Activated naive CD4-positive, alpha-beta T cell treated with anti-CD3 and anti-CD28 coated beads for 36 hours (primary cell): ENCODE measurements at places on chromosomes 5 and 9. TPM values are rescaled to one million over a fixed set of nuclear protein-coding genes. Genes with fewer than 3 reads are reported as not detected.

DNA sequence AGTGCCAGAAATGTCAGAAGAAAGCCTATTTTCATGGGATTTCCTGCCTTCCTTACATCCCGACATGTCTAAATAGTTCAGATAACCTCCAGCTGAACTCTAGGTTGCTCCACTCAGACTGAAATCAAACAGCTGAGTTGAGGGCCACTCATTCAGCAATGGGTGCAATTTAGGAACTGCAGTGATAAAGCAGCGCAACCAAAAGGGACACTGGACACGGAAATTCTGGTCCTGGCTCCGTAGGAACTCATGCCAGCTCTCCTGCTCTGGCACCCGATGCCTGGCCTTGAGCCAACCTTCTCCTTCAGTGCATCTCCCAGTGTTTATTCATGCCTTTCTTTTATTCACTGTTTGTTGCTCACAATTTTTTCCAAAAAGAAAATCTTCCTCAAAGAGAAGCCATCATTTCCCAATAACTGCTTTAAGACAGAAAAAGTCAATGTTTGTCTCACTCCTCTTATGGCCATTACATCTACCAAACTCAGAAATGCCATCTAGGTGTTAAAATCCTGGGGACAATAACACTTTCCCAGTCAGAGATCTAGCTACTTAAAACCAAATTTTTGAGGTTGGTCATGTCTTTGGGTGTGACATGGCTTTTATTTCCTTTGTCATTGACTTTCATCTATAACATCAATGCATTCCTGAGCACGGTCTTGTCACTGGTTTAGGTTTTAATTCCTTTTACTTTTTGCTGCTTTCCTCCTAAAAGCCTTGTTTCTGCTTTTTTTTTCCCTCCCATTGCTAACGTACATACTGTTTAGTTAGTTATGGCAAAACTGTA is 126.9 kb downstream of the PDE4D start:
- H3K4me1 ChIP-seq = peaks cover 16% of the 10 kb centered on the region
- DNase-seq = no peak
- no peak overlapping the region for H3K27ac ChIP-seq
- no peaks in the 10 kb centered on the region for H3K36me3 ChIP-seq
- H3K27me3 ChIP-seq = peaks cover 24% of the 10 kb centered on the region
- no peak overlapping the region for H3K4me3 ChIP-seq

- DNase-seq = no peak
- no peaks in the 10 kb centered on the region for H3K27me3 ChIP-seq
- no peaks in the 10 kb centered on the region for H3K36me3 ChIP-seq
Measured at GRCh38 chr9:120970244-120970643, 43.6 kb upstream of the TRAF1 start.

DNA sequence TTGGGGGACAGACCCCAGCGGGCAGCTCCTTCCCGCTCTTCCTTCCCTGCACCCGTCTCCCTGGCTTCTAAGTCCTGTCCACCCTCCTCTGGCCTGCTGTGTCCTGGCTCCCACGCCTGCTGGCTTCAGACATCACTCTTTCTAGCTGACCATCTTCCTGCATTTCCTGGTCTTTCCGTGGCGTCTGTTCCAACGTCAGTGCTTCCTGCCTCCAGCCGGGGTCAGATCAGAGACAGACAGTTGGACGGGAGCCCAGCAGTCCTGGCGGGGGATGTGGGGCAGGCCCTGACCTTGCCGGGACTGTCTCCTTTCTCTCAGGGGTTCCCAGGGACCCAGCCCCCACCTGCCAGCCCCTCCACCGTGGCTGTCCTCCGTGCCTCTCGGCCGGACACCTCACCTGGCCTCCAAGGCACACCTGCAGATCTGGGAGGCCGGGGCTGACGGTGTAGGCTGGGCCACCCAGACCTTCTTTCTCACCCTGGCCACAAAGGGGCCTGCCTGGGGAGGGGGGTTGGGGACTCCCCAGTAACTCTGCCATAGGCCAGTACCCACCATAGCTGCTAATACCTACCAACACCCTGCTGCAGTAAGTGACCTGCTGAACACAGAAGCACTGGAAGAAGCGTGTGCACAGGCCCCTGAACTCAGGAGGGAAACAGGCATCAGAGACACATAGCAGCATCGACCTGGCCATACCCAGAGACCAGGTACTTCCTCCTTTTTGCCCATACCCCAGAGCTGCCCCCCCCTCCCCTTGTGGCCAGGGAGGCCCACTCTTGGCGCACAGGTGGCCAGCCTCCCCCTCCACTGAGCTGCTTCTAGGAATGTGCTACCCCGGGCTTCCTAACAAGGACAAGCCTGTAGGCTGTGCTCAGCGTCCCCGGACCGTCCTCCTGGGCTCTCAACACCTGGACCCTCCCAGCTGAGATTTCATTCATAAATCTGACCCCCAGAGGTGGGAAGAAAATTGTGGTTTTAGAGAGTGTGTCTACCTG is 5.1 kb downstream of the NRARP start:
- H3K4me1 ChIP-seq = peaks cover 11% of the 10 kb centered on the region
- peaks cover 32% of the 10 kb centered on the region for H3K27me3 ChIP-seq
- no peak overlapping the region for H3K27ac ChIP-seq
- no peaks in the 10 kb centered on the region for H3K36me3 ChIP-seq

DNA sequence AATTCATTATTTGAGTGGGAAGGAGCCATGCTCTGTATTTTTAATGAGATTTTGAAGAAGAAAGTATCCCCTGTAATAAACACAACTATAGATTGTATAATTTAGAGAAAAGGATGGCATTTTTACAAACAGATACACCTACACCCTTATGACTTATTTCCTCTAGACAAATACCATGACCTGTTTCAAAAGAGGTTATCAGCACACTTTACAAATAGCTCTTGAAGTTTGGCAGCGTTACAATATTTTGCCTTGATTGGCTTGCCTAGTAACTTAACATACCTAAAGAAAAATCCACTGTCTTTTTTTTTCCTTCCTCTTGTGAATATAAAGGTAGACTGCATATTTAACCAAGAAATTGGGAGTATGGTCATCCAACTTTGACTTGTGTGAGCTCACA is 28.5 kb upstream of the CETN3 start:
- H3K27me3 ChIP-seq = peaks cover 4% of the 10 kb centered on the region
- no peak overlapping the region for H3K27ac ChIP-seq
- no peaks in the 10 kb centered on the region for H3K36me3 ChIP-seq
- DNase-seq = no peak
- H3K4me3 ChIP-seq = no peak overlapping the region

GRCh38 chr5:135312255-135312935 is 86.6 kb downstream of the MACROH2A1 start:
- H3K36me3 ChIP-seq = no peaks in the 10 kb centered on the region
- H3K4me1 ChIP-seq = peaks cover 14% of the 10 kb centered on the region
- DNase-seq = no peak
- no peaks in the 10 kb centered on the region for H3K27me3 ChIP-seq
- H3K4me3 ChIP-seq = no peak overlapping the region
- no peak overlapping the region for H3K27ac ChIP-seq

- no peaks in the 10 kb centered on the region for H3K4me1 ChIP-seq
- DNase-seq = peak; percentile 61
- H3K36me3 ChIP-seq = no peaks in the 10 kb centered on the region
- no peaks in the 10 kb centered on the region for H3K27me3 ChIP-seq
- H3K27ac ChIP-seq = no peak overlapping the region
- H3K4me3 ChIP-seq = no peak overlapping the region
Measured at GRCh38 chr5:56454219-56454862, 221.2 kb upstream of the ANKRD55 start.

- no peak overlapping the region for H3K27ac ChIP-seq
- H3K4me3 ChIP-seq = no peak overlapping the region
- no peak for DNase-seq
- H3K4me1 ChIP-seq = no peaks in the 10 kb centered on the region
- H3K36me3 ChIP-seq = no peaks in the 10 kb centered on the region
Measured at GRCh38 chr5:9194509-9194908, 351.4 kb downstream of the SEMA5A start.

- no peak for DNase-seq
- no peak overlapping the region for H3K27ac ChIP-seq
- peaks cover 11% of the 10 kb centered on the region for H3K27me3 ChIP-seq
- peaks cover under 1% of the 10 kb centered on the region for H3K36me3 ChIP-seq
- H3K4me3 ChIP-seq = no peak overlapping the region
- H3K4me1 ChIP-seq = no peaks in the 10 kb centered on the region
Measured at GRCh38 chr9:93711002-93711401, 134.6 kb downstream of the PHF2 start.

GRCh38 chr5:37849641-37850040 is 9.8 kb upstream of the GDNF start:
- H3K27me3 ChIP-seq = peaks cover 13% of the 10 kb centered on the region
- H3K36me3 ChIP-seq = no peaks in the 10 kb centered on the region
- no peak overlapping the region for H3K4me3 ChIP-seq
- no peak overlapping the region for H3K27ac ChIP-seq
- H3K4me1 ChIP-seq = no peaks in the 10 kb centered on the region

- H3K27ac ChIP-seq = no peak overlapping the region
- no peaks in the 10 kb centered on the region for H3K4me1 ChIP-seq
- H3K36me3 ChIP-seq = no peaks in the 10 kb centered on the region
- DNase-seq = no peak
Measured at GRCh38 chr5:105874316-105874715, 1796.4 kb downstream of the EFNA5 start.

Gene ORM2
- total RNA-seq = not detected

Gene GRIA1
- not detected for total RNA-seq

Gene UBE2R2
- total RNA-seq = 44.2 TPM

Gene PCDHB1
- total RNA-seq = not detected

Gene NACC2
- total RNA-seq = 3.4 TPM

Gene INSL4
- total RNA-seq = not detected
